Activated T-cell treated with anti-CD3 and anti-CD28 coated beads, Interleukin-2, amount 50 U/mL, for 72 hours (primary cell): ENCODE measurements at places on chromosomes 1 and 21. TPM values are rescaled to one million over a fixed set of nuclear protein-coding genes. Genes with fewer than 3 reads are reported as not detected.

TTC22 gene
- total RNA-seq: 13.3 TPM

DNA sequence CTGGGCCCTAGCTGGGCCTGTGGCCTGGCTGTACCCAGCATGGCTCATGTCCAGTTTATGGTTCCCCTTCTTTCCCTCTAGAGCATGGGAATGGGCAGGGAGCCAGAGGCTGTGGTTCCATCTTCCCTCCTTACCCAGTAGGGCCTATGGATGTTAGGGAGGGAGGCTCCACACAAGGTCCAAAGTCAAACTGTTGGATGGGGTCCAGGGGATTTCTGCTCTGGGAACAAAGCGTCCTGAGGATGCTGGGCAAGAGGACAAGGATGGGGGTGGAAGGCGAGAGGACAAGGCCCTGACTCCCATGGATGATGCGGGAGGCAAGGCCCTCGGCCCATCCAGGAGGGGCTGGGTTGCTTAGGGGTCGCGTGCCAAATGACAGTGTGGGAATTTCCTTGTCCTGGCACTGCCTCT is 17.3 kb downstream of the CSF1 start:
- no peak for DNase-seq

- DNase-seq: no peak
Measured at GRCh38 chr1:107358619-107359327, 217.9 kb downstream of the NTNG1 start.

GRCh38 chr1:222370913-222371675 is 176.8 kb downstream of the HHIPL2 start:
- DNase-seq: no peak

DNA sequence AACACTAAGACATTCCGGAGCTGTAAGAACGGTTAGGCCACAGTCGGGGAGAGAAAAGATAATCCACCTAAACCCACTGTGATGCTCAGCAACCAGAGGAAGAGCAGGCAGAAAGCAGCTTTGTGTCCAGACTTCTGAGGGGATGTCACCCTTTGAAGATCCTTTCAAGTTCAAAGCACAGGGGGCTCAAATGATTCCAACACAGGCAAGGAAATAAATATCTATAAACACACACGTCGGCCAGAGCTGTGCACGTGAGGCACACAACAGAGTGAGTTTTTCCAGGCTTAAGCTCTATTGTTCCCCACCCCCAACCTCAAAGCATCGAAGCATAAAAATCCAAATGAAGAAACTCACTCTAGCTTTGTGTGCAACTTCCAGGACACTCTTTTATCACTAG is 479.0 kb downstream of the DISC1 start:
- DNase-seq: no peak

DNA sequence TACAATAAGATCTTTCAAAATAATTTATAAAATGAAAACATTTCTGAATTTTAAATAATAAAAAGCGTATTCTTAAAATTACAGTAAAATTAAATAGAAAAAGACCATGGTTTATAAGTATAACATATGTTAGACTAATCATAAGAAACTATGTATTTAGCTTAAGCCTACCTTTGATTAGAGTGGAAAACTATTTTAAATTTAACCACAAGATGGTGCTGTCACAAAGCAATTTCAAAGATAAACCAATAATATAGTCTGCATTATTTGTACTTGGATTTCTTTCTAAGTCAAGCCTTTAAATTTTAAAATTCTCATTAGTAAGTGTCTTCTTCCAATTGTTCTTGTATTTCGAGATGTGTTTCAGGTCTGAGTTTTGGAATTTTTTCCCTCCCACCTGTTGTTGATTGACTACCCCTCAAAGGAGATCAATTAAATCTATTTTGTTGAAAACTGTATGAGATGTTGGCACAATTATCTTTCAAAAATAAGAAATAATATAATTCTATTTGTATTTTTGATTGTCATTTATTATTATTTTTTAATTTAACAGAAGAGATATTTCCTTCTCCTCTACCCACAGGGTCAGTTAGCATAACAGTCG is 459.8 kb downstream of the KCNT2 start:
- no peak for DNase-seq

ERI3 gene
- total RNA-seq: 30.4 TPM
